Stimulated activated CD4-positive, alpha-beta T cell treated with anti-CD3 and anti-CD28 coated beads, TNF-alpha, amount 100 ng/mL, for 24 hours (primary cell): ENCODE measurements at places on chromosomes 3 and 15.

DNA sequence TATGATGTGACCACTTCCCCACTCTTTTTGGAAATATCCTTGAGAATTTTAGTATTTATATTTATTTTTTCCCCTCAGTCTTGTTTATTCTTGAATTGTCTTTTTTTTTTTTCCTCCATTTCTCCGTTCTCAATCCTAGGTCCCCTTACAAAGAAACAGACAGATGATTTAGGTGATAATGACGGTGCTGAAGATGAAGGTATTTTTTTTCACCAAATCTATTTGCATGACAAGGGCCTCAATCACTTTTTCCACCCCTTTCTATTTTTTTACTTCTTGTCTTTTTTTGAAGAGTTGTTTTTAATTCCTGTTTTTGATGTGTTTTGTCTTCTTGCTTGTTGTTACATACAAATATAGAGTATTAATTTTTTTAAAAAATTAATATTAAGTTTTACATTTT lies 402.6 kb downstream of the NLGN1 start:
- no peak for DNase-seq

DNA sequence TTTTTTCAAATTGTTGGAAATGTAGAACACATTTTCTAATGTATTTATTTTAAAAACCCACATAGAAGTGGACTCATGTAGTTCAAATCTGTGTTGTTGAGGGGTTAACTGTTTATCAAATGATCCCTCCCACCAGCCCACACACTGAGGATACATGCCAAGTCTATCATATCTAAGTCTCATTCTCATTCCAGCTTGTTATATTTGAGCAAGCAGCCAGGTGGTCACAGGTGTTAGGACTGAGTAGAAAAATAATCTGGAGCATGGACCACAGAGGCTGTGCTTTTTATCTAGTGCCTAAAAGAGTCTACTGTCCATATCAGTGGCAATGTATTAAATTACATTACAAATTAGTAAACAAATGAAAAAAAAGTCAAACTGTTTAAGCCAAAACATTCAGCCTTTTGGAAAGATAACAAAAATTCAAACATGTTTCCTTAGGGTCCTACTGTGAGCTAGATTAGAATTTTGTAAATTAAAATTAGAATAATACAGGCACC lies 20.7 kb upstream of the SPESP1 start:
- DNase-seq, result no peak

DNA sequence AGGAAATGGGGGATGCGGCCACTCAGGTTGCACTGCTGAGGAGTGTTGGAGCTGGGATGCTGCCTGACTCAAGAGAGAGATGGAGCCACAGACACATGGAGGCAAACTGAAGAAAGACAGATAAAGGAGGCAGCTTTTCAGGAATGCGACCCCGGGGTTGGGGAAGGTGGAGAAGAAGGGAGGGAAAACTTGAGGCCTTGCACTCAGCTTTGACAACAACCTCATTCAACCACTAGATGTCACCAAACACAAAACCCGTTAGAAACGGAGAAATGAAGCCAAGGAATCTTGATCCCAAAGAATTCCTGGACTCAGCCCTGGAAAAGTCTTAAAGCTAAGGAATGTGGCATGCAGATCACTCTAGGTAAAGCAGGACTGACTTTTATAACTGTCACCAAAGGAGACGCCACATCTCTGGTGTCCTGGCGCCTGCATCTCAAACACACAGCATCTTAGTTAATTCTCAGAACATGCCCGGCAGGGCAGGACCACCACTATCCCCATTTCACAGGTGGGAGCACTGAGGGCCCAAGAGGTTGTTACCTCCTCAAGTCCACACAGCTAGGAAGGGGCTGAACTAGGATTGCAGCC lies 59.6 kb upstream of the LMCD1 start:
- no peak for DNase-seq

DNA sequence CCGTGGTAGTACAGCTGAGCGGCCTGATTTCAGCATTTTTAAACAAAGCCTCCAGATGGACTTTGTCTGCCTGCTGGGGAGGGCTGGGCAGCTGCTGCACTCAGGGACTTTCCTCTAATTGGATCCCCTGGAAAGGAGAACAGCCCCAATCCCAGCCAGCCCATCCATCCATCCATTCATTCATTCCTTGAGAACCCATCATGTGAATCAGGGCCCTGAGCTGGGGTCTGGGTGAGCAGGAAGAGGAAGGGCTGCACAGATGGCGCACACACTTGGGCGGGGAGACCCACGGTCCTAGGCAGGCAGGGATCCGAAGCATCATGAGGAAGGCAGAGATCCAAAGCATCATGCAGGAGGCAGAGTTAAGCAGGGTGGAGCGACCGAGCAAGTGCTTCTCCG lies 45.7 kb downstream of the TPRA1 start:
- no peak for DNase-seq

- no peak for DNase-seq
These were observed 393.1 kb upstream of the ATP11B start for GRCh38 chr3:182399978-182400737.

GRCh38 chr15:27134481-27134880 lies 163.5 kb downstream of the GABRG3 start:
- DNase-seq, result no peak

- no peak for DNase-seq
These were observed 1.3 kb downstream of the TCF12 start for GRCh38 chr15:56919609-56920366.

DNA sequence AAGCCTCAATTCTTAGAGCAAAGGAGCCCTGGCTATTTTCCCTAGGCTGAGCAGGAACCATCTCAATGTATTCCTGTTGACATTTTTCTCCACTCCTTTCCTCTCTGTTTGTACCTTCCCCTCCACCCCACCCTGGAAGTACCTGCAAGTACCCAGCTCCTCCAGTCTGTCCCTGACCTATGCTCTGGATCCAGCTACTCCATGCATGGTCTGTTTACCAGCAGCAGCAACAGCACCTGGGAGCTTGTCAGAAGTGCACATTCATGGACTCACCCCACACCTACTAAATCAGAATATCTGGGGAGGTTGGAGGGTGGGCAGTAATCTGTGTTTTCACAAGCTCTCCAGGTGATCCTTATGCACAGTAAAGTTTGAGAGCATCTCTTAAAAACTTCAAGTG lies 240.7 kb upstream of the UMPS start:
- DNase-seq, result no peak

GRCh38 chr15:76337696-76338485 lies 1.3 kb downstream of the ISL2 start:
- no peak for DNase-seq

DNA sequence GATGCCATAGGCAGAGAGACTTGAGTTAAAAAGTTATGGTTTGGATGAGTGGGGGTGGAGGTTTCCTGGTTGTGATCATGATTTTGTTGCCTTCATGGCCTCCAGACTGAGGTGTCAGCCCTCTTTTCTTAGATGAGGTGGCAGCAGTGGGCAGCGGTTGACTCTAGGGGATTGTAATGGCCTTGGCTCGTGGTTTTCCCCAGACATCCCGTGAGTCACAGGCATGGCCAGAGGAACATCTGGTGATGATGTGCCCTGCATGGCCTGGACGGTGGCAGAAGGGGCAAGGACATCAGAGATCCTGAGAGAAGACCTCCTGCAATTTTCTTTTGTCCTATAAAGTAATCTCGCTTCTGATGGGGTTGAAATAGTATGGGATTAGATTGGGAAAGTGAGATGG lies 12.4 kb downstream of the RETNLB start:
- DNase-seq, result no peak

- no peak for DNase-seq
These were observed 122.2 kb downstream of the ETFA start for GRCh38 chr15:76189106-76189505.

DNA sequence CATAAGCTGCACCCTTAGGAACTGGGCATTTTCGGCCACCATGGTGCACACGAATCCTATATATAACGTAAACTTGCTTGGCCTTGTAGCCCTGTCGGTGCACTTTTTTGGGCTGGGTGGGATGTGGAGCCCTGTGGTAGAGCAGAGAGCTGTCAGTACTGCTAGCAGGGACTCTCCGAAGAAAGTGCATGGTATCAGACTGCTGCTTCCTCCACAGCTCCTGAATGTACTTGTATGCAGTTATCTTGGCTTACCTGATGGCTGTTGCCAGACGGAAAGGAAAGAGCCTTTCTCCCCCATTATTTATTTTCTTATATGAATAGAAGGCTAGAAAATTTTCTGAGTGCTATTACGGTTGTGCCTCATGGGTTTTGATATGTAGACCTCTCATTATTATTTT lies 8.4 kb downstream of the GALK2 start:
- no peak for DNase-seq

DNA sequence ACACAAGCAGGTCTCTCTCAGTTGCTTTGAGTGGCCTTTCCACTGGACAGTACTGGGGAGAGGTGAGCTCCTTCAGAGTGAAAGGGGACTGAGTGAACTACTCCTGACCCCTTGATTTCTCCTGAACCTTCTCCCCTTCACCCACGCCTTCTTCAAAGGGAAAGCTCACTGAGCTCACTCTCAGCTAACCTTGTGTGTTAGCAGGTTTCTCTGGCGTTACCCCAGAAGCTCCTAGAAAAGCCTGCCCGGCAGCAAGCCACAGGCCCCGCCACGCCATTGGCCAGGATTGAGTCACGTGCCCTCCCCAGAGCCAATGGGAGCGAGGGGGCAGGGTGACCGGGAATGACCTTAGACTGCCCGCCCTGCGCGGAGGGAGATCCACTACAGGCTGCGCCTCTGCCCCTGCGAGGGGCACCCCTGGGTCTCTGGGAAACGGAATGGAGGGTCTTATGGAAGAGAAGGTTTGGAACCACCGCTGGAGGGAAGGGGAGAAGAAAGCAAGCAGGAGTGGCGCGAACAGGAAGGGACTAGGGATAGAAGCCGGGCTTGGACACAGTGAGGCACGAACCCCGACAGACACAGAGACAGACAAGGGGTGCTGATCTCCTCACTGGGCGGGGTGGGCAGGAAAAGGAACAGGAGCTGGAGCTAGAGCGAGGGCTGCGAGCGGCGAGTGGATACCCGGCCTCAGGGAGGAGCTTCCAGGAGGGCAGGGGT lies 17.4 kb upstream of the CLK3 start:
- DNase-seq, result peak; percentile 79

GRCh38 chr3:31421314-31422048 lies 111.2 kb upstream of the STT3B start:
- DNase-seq, result no peak

GRCh38 chr3:110900576-110900975 lies 171.0 kb upstream of the NECTIN3 start:
- DNase-seq, result no peak

DNA sequence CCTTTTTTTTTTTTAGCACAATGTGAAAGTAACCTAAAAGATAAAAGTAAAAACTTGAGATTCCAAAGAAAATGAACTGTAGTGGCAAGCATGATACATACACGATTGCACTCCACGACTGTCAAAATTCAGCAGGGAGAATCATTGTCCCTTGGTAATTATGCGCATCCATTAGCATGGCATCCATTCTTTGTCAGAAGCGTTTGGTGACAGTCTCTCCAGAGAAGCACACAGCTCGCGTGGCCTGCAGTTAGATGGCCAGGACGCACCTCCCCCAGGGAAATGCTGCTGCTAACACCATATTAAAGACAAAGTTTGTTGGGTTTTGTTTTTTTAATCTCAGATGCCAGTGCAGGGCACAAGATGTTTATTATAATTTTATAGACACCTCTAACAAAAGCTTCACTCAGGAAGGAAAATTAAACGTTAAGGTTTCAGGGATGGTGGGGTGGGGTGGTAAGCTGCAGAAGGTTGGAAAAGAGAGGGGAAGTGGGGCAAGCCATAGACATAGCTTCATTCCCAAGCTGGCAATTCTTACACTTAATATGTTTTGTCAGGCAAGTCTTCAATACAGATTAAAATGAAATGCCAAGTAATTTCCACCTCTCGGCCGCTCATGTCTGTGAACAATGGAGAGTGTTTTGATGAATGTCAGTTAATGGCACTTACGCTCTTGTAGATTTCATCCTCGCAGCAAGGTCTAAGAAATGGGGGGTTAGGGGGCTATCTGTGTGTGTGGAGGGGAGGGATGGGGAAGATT lies 142.8 kb upstream of the TOPAZ1 start:
- no peak for DNase-seq

- DNase-seq, result no peak
These were observed 28.8 kb downstream of the SUMF1 start for GRCh38 chr3:4438296-4438695.

GRCh38 chr15:75649045-75649761 lies 1.5 kb downstream of the SNX33 start:
- DNase-seq, result no peak

- no peak for DNase-seq
These were observed 25.1 kb upstream of the CSTA start for GRCh38 chr3:122299872-122300460.

GRCh38 chr3:187684444-187684843 lies 14.2 kb upstream of the SST start:
- DNase-seq, result no peak

DNA sequence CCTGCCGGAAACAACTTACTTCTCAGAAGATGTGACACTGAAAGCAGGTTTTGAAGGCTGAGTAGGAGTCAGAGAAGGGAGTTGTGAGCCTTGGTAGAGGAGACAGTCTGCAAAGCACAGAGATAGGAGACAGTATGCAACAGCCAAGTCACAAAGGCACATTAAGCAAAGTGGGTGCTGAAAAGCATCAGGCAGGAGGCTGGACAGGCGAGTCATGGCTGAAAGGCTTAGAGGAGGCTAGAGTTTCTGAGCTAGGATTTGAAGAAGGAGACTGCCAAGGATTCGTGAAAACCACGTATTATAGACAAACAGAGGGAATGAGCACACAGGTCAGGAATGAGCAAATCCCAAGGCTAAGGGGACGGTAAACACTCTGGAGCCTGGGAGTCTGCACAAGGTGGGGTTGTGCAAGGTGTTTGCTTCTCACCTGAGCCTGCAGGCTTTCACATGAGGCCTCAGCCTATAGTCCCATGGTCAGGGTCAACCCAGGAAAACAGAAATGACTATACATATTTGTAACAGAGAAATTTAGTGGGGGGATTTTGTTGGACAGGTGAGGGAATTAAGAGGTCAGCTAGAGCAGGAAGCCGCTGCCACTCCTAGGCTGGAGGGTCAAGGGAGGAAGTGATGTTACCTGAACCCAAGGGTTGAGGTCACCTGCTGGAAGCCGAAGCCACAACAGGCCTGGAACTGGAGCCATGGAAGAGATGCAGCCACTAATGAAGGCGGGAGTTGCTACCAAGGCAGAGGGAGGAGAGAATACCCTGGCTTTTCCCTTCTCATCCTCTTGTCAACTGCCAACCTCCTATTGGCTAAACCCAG lies 23.1 kb upstream of the TRIM71 start:
- no peak for DNase-seq

DNA sequence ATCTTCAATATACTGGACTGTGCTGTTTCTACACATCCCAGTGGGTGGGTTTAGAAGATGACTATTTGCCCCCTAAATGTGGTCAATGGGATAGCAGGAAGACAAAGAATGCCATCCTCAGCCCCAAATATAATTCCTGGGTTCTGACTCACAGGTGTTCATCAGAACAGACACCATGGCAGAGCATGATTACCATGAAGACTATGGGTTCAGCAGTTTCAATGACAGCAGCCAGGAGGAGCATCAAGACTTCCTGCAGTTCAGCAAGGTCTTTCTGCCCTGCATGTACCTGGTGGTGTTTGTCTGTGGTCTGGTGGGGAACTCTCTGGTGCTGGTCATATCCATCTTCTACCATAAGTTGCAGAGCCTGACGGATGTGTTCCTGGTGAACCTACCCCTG lies 3.0 kb downstream of the CXCR6 start:
- DNase-seq, result no peak

GRCh38 chr15:71002316-71002715 lies 109.7 kb downstream of the LRRC49 start:
- no peak for DNase-seq

GRCh38 chr3:186283096-186283495 lies 78.9 kb downstream of the DGKG start:
- DNase-seq, result no peak
